Skin of body (tissue), 3 donors: ENCODE measurements at places on chromosomes 1 and 21.
A peak's percentile ranks its signal among the peaks of the same experiment; 100 is the strongest.

GRCh38 chr1:244854865-244855578 is 9.3 kb downstream of the HNRNPU start:
- DNase-seq = no peak

DNA sequence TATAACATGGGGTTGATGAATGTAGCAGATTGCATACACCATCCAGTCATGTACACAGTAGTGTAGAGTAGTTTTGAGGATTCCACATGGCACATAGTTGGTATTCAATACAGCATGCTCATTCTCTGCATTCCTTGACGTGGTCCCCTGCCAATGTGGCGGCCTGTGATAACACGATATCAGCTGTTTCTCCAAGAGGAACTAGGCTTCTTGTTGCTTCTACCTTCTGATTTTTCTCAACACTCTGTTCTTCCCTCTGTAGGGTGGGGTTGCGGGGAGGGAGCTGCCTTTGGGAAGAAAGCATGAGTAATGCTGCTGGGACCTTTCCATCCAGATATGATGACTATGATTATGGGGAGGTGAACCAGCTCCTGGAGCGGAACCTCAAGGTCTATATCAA is 19.4 kb downstream of the SESN2 start:
- DNase-seq = no peak

GRCh38 chr1:170240409-170240808 is 94.7 kb downstream of the NTMT2 start:
- no peak for DNase-seq

DNA sequence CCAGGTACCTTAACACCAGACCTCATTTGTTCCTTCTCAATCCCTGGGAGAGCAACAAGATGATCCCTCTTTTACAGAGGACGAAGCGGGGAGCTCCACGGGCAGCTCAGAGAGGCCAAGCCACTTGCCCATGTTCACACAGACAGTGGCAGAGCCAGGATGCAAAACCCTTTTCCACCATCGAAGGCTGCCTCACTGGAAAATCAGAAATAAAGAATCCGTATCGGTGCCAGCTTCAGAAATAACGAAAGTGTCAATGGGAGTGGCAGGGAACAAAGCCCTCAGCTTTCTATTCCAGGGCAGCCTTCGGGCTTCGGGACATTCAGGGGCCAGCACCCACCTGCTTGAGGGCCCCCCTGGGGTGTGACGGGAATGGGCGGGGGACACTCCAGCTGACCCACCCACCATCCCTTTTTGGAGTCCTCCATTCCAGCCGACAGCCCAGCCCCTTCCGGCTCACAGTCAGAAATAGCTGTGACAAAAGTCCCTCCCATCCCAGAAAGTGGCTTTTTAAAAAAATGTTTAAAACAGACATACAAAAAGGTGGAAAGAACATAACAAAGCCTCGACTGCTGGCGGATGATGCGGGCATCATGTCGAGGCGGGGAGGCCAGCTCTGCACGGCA is 6.0 kb downstream of the IFFO2 start:
- DNase-seq = peak; percentile 13

GRCh38 chr1:213852107-213852506 is 135.7 kb upstream of the PROX1 start:
- no peak for DNase-seq

DNA sequence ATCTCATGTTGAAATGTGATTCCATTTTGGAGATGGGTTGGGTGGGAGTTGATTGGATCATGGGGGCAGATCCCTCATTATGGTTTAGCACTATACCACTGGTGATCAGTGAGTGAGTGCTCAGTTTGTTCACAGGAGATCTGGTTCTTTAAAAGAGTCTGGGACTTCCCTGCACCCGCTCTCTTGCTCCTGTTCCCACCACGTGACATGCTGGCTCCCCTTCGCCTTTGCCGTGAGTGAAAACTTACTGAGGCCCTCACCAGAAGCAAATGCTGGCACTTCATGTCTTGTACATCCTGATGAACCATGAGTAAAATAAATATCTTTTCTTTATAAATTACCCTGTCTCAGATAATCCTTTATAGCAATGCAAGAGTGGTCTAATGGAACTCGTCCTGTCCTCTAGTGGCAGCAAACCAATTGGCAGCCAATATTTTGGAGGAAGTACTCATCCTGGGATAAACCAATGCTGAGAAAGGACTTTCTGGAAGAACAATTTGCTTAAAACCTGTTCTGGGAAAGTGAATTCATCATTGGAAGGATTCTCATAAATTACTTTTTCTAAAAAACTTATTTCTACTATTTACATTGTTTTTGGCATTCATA is 27.8 kb upstream of the CYP4A11 start:
- no peak for DNase-seq

DNA sequence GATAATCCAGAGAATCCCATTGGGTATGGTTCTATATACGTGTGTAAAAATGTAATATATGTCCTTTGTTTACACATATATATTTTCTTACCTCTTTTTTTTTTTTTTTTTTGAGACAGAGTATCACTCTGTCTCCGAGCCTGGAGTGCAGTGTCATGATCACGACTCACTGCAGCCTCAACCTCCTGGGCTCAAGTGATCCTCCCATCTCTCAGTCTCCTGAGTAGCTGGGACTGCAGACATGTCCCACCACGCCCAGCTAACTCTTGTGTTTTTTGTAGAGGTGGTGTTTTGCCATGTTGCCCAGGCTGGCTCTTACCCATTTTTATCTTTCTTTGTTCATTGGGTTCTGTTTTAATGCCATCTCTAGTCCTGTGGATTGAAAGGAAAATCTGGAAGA is 59.5 kb downstream of the ZBTB17 start:
- DNase-seq = no peak

- DNase-seq = no peak
Measured at GRCh38 chr1:29824511-29825273, 588.4 kb downstream of the PTPRU start.

GRCh38 chr1:162740755-162741154 is 49.7 kb upstream of the HSD17B7 start:
- no peak for DNase-seq

DNA sequence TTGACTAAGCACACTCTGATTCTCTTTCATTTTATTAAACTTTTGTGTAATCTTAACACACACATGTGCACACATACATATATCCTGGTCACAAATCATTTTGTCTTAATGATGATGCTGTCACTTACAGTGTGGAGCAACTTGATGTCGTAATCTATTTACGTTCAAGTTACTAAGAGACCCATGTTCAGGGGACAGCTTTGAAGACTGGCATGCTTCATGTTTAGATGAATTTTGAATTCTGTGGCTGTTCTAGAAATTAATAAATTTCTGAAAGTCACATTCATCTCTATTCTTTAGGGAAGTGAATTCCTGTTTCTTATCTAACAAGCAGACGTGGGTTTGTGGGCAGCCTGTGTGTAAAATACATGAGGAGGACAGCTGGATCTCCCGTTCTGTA is 1637.8 kb downstream of the PLA2G4A start:
- DNase-seq = no peak

DNA sequence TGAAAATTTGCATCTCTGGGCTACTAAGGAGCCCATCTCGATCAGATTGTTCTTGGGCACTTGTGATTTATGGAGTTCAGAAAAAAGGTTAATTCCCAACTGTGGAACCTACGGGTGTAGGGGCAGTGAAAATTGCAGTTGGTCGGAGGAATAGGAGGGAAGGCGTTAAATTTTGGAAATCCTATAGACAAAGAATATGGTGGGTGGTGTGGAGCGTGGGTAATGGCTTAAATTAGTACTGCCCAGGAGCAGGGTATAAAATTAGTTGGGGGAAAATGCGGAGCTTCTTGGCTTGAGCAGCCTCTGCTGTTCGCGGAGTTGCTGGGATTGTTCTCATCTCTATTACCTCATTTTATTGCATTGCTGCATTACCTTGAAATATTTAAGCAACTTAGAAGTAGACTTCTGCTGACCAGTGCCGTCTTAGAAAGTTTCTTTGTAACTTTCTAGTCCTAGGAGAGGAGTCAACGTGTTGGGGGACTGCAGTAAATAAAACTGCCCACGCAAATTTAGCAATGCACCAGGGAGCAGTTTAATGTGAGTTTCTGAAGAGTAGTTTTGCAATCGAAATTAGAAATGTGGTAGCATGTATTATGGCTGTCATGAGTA is 514 bp downstream of the S1PR1 start:
- peak; percentile 21 for DNase-seq

DNA sequence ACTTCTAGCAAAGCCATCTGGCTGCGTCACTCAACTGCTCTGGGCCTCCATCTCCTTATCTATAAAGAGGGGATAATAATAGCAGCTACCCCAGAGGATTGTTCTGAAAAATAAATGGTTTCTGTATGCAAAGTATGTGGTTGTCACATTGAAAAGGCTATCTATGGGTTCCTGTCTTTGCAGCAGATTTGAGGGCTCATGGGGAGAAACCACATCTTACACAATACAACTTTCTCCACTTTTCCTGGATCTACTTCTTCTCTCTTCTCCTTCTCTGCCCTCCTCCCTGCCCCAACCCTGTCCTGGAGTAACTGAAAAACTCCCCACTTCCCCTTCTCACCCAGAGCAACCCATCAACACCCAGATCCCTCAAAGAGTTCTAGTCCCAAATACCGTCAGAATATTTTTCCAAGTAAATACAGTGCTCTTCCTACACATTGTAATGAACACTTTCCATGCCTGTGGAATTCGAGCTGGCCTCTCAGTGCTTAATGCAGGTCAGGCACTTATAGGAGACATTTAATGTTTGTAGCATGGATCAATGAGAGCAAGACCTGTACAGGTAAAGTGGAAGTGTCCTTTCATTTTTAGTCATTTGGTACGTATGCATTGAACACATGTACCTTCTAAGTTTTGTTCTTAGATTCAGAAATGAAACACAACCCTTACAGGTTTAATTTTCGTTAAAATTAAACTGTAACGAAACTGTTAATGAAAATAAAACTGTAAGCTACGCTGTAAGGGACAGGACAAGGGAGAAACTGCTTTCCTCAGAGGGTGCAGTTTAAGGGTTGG is 131.9 kb downstream of the AK5 start:
- no peak for DNase-seq

DNA sequence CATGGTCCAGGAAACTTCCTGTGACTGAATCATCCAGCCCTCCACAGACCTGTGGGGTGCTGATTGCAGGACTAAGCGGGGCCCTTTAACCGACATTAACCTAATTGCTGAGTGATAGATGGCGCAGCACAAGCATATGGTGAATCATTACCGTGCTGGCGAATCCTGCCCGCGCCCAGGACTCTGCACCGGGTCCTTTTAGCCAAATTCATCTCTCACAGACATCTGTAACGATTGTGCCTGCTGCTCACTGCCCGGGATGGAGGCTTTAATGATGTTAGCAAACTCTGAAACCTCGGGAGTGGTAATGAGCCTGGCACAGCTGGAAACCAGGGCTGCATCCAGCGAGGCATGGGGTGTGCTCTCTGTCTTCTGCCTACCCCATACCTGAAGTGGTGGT is 147.3 kb upstream of the CD34 start:
- no peak for DNase-seq

GRCh38 chr1:89757532-89757931 is 63.3 kb upstream of the LRRC8D start:
- DNase-seq = peak; percentile 53

DNA sequence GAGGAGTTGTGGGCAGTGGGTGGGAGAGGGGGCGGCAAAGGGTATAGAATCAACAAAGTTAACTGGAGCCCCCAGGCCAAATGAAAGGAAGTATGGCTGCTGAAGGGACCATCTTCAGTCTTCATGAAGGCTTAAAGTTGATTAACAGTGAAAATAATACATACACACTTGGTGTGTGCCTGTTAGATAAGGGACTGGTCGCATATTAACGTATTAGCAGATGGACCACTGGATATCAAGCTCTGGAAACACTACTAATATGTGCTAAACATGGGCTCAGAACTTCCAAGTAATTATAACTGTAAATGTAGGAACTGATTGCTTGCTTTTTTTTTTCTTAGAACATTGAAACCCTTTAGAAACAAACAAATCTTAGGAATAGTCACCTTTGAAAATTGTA is 224.7 kb upstream of the KIAA0040 start:
- no peak for DNase-seq

GRCh38 chr1:216902669-216903381 is 179.6 kb upstream of the ESRRG start:
- DNase-seq = no peak

DNA sequence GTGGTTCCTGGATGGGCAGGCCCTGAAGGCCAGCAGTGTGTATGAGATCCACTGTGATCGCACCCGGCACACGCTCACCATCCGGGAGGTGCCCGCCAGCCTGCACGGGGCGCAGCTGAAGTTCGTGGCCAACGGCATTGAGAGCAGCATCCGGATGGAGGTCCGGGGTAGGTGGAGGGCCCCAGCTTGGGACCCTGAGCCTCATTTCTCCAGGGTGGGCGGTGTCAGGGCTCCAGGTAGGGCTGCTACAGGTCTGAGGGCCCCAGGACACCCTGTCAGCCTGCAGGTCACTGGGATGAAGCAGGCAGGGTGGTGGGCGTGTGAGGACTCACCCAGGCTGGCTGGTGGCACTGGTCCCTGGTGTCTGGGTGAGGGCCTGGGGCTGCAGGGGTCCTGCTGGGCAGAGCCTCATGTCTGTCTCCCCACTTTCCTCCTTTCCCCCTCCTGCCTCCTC is 7.8 kb downstream of the OBSCN start:
- no peak for DNase-seq

- no peak for DNase-seq
Measured at GRCh38 chr1:21553116-21553926, 44.1 kb downstream of the ALPL start.

DNA sequence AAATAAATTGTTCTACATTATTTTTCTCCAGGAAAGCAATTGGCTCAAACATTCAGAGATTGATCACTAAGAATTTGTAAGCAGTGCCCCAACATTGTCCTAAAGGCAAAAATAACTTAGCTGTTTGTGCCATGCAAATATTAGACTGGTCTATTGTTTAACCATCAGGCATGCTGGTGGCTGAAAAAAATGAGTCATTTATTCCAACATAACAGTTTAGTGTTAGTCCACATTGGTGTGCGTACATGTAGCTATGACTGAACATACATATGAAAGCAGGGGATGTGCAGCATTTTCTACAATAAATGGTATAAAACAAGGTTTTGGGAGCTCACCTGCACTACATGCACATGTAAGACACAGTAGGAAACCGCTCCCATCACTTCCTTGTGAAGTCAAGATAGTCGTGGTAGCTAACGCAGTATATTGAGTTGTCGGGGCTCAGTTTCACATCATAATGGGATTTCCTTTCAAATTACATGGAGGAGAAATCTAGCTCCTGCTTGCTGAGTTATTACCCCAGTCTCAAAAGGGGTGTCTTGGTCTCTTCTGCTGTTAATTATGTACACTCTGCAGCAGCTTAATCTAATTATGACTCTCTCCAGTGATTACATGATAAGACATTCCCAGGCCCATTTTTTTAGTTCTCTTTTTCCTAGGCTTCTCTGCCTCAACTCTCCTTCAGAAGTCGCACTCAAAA is 199.4 kb downstream of the LYPLAL1 start:
- DNase-seq = no peak

DNA sequence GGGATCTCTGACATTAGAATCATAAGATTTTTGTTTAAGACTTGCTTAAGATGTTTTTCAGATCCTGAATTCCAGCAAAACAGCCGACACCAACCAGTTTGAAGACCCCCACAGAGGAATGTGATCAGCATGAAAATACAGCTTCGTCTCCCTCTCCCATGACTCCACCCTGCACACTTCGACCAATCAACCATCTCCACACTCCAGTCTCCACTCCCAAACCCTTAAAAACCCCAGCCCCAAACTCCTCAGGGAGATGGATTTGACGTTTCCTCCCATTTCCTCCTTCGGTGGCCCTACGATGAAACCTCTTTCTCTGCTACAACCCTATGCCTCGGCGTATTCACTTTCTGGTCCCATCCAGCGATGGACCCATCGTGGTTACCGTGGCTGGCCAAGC is 30.1 kb upstream of the KIF26B start:
- no peak for DNase-seq

- DNase-seq = no peak
Measured at GRCh38 chr1:161307892-161308638, 1.7 kb downstream of the MPZ start.

- DNase-seq = no peak
Measured at GRCh38 chr1:157114183-157115121, 14.8 kb upstream of the ETV3L start.
